ENCODE measurements at places on chromosomes 2 and 18.

DNA sequence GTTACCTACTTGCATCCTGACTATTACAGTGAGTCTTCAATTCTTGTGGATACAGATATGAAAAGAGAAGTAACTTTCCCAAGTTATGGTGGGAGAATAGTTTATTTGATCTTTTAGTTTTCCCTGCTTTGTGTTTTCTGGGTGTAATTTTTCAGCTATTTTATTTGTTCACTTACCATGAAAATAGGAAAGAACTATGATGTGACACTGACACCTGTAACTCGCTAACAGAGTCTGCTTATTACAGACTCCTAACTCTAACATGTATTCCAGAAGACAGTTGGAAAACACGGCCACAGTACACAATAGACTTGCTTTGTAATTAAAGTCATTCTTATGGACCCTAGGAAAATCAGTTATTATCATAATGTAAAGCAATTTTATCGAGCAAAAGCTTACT lies 323.2 kb downstream of the LRRTM1 start:
- DNase-seq = no peak

DNA sequence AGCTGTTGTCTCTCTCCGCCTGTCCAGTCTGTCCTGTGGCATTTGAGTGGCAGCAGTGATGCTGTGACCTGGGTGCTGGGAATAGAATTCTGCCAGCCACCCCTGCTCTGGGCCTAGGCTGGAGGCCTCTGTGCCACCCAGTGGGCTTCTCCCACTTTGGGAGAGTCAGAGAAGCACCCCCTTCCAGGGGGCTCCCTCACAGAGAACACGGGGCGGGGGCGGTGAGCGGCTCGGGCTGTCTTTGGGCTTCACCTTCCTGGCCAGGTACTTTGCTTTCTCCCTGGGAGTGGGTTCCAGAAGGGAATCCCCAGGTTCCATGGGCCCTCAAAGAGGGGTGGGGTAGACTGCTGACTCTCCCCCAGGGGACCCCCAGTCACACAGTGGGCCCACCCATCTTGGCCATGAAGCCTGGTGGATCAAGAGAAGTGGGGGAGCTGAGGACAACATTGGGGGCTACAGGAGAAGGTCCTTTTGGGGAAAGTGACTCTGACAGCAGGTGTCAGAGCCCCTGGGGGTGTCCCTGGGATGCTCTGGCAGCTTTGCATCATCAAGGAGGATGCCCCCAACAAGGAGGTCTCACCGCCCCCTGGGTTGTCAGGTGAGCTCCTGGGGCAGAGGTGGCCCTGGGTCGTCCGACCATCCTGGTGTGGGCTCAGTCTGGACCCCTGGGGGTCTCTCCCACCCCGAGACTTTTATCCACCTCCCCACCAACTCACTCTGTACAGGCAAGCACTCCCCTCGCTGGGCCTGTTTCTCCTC lies 18.8 kb upstream of the BOK start:
- no peak for DNase-seq

- no peak for DNase-seq
Observed at GRCh38 chr2:135050684-135051083, 1.4 kb upstream of the RAB3GAP1 start.

DNA sequence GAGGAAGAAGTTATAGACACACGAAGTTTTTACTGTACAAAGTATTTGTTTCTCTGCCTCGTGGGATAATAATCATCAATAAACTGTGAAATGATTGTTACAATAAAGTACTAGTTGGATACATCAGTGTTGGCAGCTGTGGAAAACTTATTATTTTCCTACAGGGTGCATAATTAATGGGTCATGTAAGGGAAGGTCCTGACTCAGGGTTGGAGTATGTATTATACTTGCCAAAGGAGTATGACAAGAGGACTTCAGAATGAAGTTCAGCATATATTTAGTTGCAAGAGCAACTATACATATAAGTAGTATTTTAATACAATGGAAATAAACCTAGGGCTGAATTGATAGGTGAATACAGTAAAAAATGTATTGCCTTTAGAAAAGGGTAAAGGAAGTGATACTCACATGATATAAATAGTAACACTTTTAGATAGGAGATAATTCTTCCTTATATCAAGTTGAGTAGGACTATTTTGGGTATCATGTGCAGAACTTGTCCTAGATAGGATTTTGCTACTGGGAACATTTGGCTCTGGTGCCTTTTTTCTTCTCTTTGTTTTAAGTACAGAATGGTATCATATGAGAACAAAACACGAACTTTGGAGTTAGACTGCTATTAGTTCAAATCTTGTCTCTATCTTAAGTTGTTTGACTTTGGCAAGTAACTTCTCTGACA lies 79.1 kb downstream of the PLCL1 start:
- no peak for DNase-seq

DNA sequence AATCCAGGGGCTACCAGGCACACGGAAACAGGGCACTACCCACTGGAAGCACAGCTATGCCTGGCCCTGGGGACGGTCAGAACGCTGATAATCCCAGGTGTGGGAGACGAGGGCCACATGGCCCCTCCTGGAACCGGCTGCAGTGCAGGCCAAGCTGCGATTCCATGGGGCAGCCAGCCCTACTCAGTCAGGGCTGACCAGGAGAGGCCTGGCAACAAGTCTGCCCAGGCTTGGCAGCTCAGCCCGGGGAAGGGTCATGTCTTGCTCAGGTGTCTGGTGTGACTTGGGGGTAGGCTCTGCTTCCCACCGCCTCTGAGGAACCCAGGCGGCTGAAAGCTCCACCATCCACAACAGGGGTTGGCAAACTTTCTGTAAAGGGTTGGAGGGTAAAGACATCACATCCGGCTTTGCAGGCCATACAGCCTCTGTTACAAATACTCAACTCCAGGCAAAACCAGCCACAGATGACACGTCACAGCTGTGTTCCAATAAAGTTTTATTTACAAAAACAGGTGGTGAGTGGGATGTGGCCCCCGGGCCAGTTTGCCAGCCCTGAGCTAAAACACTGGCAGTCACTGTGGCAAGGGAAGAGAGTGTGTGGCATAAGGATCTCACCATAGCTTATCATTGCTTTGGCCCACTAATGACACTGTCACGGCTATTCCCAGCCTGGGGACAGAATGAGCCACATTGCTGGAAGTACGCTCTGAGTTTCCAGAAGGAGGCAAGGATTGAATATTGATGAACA lies 85.2 kb downstream of the NDUFA10 start:
- DNase-seq = no peak

GRCh38 chr18:44743631-44744030 lies 62.9 kb downstream of the SETBP1 start:
- no peak for DNase-seq

DNA sequence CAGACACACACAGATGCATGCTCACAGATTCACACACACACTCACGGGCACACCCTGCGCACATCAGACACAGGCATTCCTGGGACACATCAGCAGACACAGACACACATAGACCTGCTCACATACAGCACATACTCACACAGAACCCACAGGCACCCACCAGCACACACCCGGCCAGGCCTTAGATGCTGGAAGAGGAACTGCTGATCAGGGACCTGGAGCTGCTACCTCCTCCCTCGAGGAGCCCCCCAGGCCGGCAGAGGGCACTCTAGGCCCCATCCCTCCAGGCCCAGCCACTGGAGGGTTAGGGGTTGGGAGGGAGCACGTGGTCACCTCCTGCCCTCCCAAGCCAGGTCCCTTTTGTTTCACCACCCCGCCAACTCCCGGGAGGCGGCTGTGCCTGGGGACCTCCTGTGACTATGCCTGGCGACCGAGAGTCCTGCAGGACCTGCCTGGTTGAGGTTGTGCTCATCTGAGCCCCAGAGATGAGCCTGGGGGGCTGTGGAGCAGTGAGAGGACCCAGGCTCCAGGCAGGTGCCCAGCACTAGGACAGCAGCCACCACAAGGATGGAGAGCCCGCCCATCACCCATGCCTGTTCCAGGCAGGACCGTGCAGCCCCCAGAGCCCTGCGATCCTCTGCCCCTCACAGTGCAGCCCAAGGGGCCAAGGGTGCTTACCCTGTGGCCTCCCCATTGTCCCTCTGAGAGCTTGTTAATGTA lies 21.0 kb upstream of the PTMA start:
- DNase-seq = no peak

GRCh38 chr2:228901531-228901930 lies 369.6 kb downstream of the PID1 start:
- DNase-seq = no peak

DNA sequence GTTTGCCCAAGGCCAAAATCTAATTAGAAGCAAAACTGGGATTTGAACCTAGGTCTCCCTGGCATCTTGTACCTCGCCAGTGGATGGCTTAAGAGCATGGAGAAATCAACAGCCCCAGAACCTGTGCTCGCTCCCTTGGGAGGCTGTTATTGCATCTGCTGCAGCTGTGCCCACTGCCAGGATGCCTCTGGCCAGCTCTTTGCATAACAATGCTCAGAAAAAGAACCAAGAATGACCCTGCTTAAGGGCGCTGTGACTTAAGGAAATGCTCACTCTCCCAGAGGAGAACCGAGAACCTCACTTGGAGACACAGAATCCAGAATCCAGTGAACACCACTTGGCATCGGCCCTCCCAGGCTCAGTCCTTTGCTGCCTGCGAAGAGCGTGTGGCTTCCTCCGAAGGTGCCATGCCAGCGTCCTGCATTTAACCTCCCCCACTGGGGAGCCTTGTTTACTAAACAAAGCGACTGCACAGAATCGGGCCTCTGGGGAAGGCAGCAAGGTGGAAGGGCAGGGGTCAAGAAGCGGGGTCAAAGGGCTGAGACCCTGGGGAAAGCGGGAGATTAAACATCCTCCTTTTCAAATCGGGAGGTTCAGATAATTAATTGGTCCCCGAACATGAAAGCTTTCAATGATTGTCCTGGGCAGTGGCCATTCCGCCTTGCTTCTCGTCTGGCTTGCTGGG lies 71.0 kb upstream of the BOD1L2 start:
- DNase-seq = no peak

DNA sequence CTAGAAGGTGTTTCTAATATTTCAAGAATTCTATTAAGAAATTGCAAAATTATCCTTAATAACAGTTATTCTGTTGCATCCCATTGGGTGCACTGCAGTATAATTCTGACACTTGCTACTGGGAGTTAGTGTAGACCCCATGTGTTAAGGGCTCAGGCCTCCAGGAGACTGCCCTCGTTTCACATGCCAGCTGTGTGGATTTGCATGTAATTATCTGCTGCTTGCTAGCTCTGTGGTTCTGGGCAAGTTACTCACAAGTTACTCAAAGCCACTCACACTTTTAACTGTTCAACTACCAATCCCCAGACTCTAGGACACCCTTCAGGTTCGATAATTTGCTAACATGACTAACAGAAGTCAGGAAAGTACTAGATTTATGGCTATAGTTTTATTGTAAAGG lies 38.6 kb downstream of the ST6GAL2 start:
- no peak for DNase-seq

DNA sequence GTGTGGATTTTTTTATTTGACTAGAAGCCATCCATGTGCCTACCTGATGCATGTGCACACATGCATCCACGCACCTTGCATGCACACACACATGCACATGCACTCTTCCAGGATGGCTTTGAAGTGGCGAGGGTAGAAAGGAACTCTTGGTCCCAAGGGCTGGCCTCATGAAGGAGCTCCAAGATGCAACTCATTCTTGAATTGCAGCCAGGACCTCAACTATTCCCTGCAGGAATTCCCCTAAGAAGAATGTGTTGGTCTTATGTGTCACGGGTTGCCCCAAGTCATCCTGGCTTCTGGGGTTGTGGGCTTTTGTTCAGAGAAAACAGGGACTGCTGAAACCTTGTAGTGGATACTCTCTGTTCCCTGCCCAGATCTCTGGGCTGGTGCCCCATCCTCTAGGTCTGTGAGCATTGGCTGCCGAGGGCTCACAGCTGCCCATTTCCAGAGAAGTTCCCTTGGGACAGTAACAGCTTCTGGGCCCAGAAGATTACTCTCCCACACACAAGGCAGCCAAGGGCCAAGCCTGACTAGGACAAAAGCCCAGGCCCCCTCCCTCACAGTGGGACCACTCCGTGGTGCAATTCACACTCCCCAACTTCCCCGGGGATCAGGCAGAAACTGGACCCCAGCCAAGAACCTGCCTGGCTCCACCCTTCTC lies 137.6 kb downstream of the COPS8 start:
- peak; percentile 98 for DNase-seq

- DNase-seq = no peak
Observed at GRCh38 chr2:79936715-79937114, 367.8 kb downstream of the LRRTM1 start.

- no peak for DNase-seq
Observed at GRCh38 chr2:144548088-144548487, 28.2 kb upstream of the ZEB2 start.

DNA sequence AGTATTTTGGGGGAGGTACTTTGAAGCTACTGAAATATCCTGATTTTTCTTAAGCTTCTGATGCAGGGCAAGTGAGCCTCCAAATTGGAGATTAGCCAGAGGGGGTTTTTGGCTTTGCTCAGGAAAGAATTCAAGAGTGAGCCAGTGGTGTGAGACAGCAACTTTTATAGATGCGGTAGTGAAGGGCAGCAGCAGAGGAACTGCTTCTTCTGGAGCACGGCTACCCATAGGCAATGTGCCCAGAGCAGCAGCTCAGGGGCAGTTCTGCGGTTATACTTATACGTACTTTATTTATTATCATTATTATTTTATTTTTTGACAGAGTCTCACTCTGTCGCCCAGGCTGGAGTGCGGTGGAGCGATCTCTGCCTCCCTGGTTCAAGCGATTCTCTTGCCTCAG lies 19.8 kb upstream of the NT5DC4 start:
- DNase-seq = no peak

Measured in A172 (cell line).